CD8-positive, alpha-beta memory T cell (primary cell): ENCODE measurements at places on chromosomes 7 and 10.

DNA sequence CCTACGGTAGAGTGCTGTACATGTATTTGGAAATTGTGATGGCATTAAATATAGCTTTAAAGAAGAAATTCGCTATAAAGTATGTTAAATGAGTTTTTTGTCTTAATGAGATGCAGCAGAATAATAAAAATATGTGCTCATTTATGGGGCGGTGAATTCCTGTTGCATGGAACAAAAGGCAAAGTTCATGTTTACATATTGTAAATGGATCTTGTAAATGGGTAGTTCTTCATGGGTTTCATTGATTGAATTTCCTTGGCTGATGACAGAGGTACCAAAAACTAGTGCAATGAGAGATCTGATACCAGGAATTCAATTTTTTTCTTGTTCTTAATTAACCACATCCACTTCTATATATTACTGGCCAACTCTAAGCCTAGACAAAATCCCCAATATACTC is 284.2 kb downstream of the SUGCT start:
- no peak for DNase-seq

DNA sequence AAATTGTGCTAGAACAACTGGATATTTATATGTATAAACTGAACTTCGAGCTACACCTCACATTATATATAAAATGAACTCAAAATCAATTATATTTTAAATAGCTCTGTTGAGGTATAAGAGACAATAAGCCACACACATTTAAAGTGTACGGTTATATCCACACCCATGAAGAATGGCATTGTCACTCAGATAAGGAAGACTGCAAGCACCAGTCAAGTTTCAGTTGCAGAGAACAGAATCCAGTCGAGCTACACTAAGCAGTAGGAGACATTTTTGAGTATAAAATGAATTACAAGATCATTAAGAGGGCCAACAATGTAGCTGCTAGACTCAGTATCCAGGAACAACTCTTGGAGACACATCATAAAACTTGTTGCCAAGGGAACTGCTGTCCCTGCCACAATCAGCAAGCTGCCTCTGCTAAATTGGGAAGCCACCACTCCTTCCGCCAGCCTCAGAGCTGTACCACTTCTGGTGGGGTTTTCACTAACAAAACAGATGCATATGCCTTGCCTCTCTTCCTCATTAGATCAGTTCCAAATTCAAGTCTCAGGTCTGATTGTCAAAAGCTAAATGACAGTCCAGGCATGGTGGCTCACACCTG is 19.6 kb upstream of the GPNMB start:
- no peak for DNase-seq

GRCh38 chr10:132489053-132489703 is 48.4 kb upstream of the INPP5A start:
- DNase-seq, result no peak

- no peak for DNase-seq
Observed at GRCh38 chr10:94355841-94356240, 6.9 kb downstream of the NOC3L start.

DNA sequence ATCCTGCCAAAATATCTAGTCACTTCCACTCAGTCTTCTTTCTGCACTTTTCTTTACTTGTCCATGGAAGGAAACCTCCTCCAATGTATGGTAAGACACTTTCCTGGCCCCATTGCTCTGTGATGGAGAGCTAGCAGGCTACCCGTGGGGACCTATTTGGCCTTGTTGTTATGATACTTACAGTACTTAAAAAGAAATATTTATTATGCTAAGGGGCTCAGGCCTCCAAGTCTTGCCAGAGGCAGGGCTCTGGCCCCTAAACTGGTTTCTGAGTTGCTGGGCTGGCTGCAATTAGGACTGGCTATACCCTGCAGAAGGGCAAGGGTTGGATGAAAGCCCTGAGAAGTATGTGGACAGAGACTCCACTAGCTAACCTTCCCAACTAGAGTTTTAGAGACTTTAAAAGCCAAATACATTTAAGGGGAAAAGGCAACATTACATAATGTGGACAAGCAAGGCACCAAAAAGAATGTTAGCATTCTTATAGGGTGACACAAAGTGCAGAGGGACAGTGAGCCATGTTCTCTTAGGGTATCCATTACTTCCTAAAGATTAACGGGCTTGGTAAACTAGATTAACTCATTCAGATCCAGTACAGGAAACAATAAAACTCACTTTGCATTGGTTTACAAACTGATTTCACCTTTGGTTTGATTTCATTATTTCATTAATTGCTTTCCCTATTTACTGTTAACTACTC is 84.9 kb upstream of the INHBA start:
- no peak for DNase-seq

- no peak for DNase-seq
Observed at GRCh38 chr10:113486531-113486930, 66.3 kb upstream of the HABP2 start.

DNA sequence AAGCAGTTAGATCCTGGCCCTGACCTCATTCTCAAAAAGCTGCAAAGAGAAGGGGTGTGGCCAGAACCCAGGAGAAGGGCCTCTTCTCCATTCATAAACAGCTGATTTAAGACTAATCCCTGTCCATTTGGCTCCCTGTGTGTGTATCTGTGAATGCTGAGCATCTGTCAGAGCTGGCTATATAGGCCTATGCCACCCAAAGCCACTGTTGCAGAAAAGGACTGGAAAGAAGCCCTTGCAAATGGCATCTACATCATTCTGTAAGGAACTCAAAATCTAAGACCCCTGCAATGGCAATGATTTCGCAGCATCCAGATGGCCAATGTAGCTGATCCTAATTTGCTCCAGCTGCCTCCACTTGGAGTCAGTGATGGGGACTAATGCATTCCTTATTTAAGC is 384.5 kb downstream of the KCNMA1 start:
- DNase-seq, result no peak

GRCh38 chr10:50585921-50586739 is 37.6 kb downstream of the SGMS1 start:
- no peak for DNase-seq

- DNase-seq, result no peak
Observed at GRCh38 chr10:10530313-10530712, 487.4 kb upstream of the CELF2 start.

DNA sequence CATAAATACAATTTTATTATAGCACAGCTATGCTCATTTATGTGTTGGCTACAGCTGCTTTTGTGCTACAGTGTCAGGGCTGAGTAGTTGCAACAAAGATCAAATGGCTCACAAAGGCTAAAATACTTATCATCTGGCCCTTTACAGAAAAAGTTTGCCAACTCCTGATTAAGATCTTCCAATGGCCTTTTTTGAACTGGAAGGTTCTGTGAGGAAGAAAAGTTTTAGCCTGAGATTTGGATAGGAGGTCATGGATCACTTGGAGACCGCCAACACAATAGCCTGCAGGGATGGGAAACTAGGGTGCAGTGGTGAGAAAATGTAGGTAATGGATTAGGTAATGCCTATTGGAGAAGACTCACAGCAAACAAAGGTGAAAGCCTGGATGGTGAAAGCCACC is 169.8 kb downstream of the NOC3L start:
- DNase-seq, result no peak
